GDM1 (cell line): ENCODE measurements at places on chromosomes 7 and 10.
A peak's percentile ranks its signal among the peaks of the same experiment; 100 is the strongest.

GRCh38 chr10:120833222-120833928, 17.8 kb upstream of the WDR11 start:
- no peak for DNase-seq

DNA sequence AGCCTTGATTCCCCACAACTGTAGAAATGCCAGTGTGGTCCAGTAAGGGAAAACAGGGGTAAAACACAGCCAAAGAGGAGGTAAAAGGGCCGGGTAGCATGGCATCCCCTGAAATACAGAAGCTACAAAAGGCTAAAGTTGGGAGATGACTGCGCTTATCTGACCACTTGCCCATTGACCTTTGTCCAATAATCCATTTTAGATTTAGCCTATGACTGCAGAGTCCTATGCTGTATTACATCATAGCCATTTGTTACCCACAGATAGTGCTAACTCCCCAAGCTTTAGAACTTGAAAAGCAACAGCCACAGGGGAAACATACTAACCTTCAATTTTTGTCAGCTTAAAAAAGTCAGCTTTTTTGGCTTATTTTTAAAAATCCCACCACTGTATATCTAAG, 26.2 kb downstream of the MTPN start:
- no peak for DNase-seq

DNA sequence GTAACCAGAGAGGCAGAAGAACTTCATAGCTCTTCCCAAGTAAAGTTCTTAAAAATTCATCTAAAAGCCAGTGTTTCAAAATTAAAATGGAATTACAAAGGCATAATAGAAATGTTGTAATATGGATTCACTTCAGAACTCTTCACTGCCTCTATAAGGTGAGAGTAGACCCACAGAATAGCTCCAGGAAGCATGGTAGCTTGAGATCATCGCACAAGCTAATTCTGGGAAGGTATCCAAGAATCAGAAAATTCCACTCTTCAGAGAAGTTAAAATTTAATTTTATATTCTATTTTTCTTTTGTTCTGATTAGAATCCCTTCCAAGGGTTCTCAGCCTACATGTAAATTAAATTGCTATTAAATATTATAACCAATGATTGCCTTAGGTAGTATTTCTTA, 1.5 kb upstream of the DHX32 start:
- no peak for DNase-seq

- no peak for DNase-seq
Measured at GRCh38 chr10:75708060-75708459, 276.6 kb downstream of the LRMDA start.

GRCh38 chr10:82472406-82473335, 597.7 kb downstream of the NRG3 start:
- no peak for DNase-seq

DNA sequence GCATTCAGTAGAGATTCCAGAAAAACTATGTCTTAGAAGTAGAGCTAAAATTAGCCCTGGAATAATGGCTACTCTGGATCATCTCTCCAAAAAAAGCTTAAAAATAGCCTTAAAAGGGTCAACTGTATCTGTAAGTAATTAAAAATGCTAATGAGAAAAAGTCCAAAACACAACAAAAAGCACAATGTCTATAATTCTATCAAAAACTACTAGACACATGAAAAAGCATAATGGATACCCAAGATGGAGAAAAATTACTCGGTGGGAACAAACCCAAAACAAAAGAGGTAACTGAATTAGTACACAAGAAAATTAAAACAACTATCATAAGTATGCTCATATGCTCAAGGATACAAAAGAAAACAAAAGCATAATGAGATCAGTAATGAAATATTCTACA, 15.4 kb downstream of the ORC5 start:
- no peak for DNase-seq

- peak; percentile 45 for DNase-seq
Measured at GRCh38 chr7:137626469-137627067, 220.2 kb downstream of the DGKI start.

DNA sequence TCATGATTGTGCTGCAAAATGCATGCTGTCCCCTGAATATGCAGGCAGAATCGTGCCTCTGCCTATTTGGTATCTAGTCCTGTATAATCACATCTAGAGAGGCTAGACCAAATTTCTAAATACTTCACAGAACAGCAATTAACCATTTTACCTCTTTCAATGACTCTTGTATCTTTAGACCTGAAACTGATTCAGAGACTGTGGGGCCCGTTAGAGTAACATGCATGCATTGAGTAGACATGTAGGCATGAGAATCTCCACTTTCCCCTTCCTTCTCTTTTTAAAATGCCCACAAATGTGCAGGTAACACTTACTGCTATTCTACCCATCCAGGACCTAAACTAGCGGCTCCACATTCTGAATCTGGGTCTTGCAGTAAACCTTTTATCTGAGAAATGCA, 8.8 kb downstream of the ZNF92 start:
- DNase-seq = no peak
